Esophagus squamous epithelium (tissue), 5 donors: ENCODE measurements at places on chromosomes 7 and 10.

DNA sequence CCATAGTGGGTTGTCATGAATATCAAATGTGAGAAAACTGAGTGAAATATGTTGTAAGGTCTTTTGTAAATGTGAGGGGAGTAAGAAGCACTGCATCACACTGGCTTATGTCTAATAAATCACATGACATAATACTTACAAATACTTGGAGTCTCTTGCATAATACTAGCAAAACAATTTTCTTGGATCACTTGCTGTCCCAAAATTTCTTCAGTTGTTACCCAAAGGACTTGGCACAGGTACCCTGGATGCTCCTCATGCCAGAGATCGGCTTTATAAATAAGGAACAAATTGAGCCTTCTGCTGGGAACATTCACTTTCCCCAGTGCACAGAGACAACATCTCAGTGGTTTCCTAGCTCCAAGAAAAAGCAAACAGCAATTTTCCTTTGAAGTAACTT, 5.0 kb upstream of the LRIT2 start:
- DNase-seq, result no peak

- DNase-seq, result no peak
These were observed 122.6 kb downstream of the HBP1 start for GRCh38 chr7:107291434-107291833.

DNA sequence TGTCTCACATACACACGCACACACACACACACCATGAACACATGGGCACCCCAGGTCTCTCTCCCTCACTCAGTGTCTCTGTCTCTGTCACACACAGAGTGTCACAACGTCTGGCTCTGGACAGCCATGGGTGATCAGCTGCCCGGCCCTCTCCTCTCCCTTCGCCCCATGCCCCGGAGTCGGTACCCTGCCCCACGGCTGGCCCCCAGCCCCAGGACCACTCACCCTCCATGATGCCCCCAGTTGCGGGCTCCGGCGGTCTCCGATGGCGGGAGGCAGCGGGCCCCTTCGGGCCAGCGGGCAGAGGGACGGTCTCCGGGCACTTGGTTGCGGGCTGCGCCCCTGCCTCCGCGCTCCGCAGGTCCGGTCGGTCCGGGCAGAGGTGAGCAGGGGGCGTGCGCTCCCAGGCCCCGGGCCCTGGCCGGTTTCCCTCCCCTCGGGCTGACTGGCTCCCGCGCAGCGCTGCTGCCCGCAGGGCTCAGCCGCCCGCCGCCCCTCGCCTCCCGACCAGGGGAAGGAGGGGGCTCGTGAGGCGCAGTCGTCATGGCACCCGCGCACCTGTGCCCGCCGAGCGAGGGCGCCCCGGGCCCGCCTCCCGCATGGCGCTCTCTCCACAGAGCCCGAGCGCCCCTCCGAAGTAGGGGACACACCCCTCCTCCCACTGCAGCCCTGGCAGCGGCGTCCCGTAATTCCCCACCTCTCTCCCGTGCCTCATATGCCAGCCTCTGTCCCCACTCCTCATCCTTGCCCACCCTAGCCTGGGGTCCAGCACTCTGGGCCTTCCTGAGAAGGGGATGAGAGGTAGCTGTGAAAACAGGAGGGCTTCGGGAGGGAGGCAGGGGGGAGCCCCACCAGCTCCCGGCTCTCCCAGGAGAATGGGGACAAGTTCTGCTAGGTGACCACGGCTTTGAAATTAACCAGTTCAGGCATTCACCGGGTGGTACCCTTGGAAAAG, at the start of gene NPFFR1:
NPFFR1 (minus strand) TSS at position 560 of the 955 bp plus-strand sequence; CDS start at position 232, 328 bp downstream.
- no peak for DNase-seq

- DNase-seq, result no peak
These were observed 9.1 kb downstream of the CREB3L2 start for GRCh38 chr7:137992550-137993394.

- no peak for DNase-seq
These were observed 265.1 kb downstream of the HTR7 start for GRCh38 chr10:90592638-90593302.

- no peak for DNase-seq
These were observed 145.1 kb downstream of the SEMA3D start for GRCh38 chr7:85041605-85042216.

- no peak for DNase-seq
These were observed 2.5 kb downstream of the HPSE2 start for GRCh38 chr10:99233000-99233688.

GRCh38 chr10:128339753-128340152, 213.5 kb upstream of the MKI67 start:
- DNase-seq, result no peak

- no peak for DNase-seq
These were observed 79.4 kb downstream of the VWC2 start for GRCh38 chr7:49852619-49853462.

GRCh38 chr7:40815512-40815911, 680.7 kb downstream of the SUGCT start:
- no peak for DNase-seq

- DNase-seq, result no peak
These were observed 251.8 kb downstream of the MTERF1 start for GRCh38 chr7:91628742-91629141.

DNA sequence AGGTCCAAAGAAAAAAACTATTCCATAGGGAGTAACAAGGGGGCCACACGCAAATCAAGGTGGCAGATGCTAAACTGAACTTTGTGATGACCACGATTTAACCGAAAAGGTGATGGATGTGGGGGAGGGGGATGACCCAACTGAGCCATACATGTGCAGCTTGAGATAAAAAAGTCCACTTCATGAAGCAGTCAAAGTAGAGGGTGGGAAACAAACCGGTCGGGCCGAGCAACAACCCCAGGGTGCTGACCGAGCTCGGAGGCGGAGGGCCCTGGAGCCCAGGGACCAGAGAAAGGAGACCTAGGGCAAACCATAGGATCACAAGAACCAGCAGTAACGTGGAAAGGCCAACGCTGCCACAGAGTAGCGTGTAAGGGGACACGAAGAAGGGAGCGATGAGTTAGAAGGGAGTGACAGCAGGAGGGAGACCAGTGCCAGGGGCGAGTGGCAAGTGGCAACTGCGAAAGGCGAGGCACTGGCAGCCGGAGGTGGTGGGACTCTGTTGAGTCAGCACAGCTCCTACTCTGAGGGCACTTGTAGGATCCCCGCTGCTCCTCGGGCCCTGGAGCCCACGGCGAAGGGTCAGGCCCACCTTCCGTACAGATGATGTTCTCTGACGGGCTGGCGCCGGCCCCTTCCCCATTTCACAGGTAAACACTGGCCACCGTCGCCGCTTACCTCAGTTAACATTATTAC, 540 bp downstream of the SNX13 start:
- no peak for DNase-seq

GRCh38 chr10:70596860-70597809, 5.4 kb downstream of the PRF1 start:
- no peak for DNase-seq

GRCh38 chr10:24722676-24723385, 856 bp downstream of the ARHGAP21 start:
- DNase-seq, result no peak
